ENCODE measurements at places on chromosomes 2 and 18. TPM values are rescaled to one million over a fixed set of nuclear protein-coding genes. Genes with fewer than 3 reads are reported as not detected.

GRCh38 chr2:151977631-151978030, 121.2 kb downstream of the CACNB4 start:
- no peak for DNase-seq

DNA sequence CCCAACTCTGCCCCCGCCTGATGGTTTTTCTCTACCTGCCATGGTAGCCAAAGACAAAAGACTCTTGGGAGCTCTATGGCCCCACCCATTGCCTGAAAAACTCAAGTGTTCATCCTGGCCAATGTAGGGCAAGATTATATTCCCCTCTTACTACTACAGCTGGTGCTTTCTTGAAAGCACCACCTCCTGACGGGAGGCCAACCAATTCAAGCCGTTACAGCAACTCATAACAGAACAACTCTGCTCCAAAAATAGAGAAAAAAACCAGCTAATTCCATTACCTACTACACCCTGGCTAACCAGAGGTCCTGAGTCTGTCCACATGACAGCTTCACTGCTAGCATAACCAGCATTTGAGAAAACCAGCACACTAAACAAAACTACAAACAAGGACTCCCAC, 127.5 kb upstream of the GAREM1 start:
- no peak for DNase-seq

GRCh38 chr2:143138292-143138691, 9.1 kb downstream of the ARHGAP15 start:
- DNase-seq = no peak

GRCh38 chr2:2222931-2223330, 108.1 kb downstream of the MYT1L start:
- DNase-seq = no peak

DNA sequence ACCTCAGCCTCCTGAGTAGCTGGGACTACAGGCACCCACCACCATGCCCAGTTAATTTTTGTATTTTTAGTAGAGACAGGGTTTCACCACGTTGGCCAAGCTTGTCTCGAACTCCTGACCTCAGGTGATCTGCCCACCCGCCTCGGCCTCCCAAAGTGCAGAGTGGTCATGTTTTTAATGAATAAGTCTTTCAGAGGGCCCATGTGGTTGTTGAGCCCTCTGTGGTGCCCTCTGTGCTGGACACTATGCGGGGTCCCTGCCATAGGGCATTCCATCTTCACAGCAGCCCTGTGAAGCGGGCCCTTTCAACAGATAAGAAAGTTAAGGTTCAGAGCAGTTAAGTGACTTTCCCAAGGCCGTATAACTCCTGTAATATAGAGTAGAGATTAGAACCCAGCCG, 25.9 kb downstream of the MYO7B start:
- no peak for DNase-seq

- DNase-seq = no peak
Observed at GRCh38 chr2:64463781-64464180, 9.8 kb downstream of the LGALSL start.

DNA sequence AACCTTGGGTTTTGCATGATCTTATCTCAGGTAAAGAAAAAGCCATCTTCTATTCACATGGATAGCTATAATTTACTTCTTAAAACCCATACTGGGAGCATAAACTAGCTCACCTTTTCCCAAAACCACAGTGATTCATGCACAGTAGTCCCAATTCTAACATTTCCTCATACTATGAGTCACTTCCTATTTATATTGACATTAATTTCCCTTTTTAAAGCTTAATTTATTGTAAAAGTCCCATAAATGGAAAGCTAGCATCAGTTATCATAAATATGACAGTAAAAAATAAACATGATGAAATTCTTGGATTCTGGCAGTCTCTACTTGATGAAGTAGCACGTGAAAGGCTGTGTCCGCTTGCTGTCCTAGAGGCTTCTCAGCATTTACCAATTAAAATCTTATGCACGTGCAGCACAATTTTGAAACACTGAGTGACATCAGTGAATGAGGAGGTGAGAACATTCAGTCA, 180.1 kb downstream of the CDH2 start:
- no peak for DNase-seq

- no peak for DNase-seq
Observed at GRCh38 chr2:136219341-136219740, 101.4 kb upstream of the CXCR4 start.

DNA sequence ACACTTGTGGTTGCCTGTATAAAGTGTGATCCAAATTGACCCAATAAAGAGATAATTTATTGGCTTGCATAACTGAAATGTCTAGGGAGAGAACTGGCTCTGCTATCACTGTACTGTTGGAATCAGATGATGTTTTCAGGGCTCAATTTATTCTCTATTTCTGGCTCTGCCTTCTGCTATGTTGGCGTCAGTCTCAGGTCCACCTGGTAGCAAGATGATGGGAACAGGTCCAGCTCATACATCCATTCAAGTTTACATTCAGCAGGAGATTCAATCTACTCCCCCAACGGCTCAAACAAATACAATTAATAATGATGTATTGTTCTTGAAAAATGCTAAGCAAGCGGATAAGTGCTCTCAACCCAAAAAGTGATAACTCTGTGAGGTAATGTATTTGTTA, 297.7 kb upstream of the SYT4 start:
- DNase-seq = no peak

DNA sequence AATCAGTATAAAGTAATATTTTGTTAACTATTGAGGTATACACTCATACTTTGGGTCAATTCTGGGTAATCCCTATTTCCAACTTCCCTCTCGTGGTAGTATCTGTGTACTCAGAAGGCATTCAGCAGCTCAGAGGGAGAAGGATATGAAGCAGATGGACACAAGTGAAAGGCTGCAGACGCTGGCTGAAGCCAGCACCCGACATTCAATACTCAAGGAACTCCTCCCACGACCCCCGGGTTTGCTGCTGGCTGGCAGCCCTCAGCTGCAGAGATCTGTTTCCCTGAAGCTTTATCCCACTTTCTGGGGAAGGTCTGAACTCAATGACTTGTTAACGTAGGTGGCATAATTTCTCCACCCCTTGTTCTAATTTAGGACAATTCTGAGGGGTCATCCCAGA, 847.3 kb upstream of the SOX11 start:
- no peak for DNase-seq

GRCh38 chr18:56035546-56035945, 447.6 kb upstream of the TCF4 start:
- DNase-seq = no peak

GRCh38 chr18:28112056-28112470, 64.9 kb downstream of the CDH2 start:
- no peak for DNase-seq

- DNase-seq = no peak
Observed at GRCh38 chr2:133854603-133855200, 286.4 kb upstream of the NCKAP5 start.

- DNase-seq = no peak
Observed at GRCh38 chr2:15316370-15316814, 244.7 kb downstream of the NBAS start.

DNA sequence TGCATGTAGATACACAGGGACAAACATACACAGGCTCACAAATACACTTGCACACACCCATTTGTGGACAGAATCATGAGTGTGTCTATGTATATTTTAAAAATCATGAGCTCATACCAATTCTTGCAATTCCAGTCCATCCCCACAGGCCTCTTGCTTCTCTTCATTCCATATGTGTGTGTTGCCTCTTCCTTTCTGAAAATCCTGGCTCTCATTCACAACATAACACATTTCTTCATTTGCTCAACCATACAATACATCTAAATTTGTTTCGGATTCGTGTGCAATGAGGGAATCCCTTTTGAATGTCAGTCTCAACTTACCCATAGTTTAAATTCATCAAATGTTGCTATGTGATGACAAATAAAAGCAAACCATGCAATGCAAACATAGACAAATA, 51.4 kb downstream of the GNAL start:
- no peak for DNase-seq

GRCh38 chr18:48030616-48031480, 100.4 kb upstream of the SMAD2 start:
- DNase-seq = no peak

GRCh38 chr18:77651441-77651840, 401.8 kb downstream of the GALR1 start:
- DNase-seq = no peak

DNA sequence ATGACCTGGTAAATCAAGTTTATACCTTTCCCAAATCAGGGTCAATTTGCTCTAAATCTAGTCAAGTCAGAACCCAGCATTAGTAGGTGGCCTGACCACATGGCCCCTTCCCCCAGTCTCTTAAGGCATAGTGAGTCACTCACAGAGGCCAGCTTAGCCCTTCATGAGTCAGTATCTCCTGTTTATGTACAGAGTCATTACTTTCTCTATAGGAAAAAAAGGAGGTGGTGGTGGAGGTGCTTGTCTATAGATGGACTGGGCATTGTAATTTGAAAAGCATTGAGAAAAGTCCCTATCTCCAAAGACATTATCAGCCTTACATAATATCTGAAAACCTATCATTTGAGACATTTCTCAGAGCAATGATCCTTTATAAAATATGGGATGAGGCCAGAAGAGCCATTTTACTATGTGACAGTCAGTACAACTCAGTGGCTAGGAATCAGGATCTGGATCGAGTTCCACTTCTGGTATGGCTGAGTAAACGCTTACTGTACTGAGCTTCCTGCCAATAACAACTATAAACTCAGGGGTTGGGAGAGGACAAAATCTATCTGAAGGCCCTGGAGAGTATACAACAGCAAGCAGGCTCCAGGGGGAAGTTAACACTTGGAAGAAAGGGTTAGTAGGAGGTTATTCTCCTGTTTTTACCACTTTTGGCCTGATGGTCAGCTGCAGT, 22.5 kb upstream of the SIGLEC15 start:
- no peak for DNase-seq

The PJVK gene
- 1.5 TPM for total RNA-seq

The GKN2 gene
- not detected for total RNA-seq

The NT5DC4 gene
- total RNA-seq = not detected

The B4GALT6 gene
- total RNA-seq = 5.5 TPM

The SCN7A gene
- total RNA-seq = 13.8 TPM

The PDCD1 gene
- 0.86 TPM for total RNA-seq

The LBX2 gene
- 1.5 TPM for total RNA-seq

The NOL4 gene
- total RNA-seq = 1.0 TPM
